ENCODE measurements at places on chromosomes 7 and 10. TPM values are rescaled to one million over a fixed set of nuclear protein-coding genes. Genes with fewer than 3 reads are reported as not detected.

GRCh38 chr7:30027065-30027456 lies 559 bp upstream of the FKBP14 start:
- DNase-seq, result no peak

DNA sequence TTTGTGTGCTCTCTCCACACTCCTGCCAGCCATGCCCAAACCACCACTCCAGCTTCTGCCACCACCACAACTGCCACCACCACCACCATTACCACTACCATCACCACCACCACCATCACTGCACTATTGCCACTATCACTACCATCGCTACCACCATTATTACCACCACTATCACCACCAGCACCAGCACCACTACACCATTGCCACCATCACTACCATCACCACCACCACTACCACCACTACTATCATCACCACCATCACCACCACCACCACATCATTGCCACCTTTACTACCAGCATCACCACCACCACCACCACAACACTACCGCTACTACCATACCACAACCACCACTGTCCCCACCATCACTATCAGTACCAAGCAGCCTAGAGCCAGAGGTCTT lies 26.0 kb upstream of the ZNF800 start:
- no peak for DNase-seq

DNA sequence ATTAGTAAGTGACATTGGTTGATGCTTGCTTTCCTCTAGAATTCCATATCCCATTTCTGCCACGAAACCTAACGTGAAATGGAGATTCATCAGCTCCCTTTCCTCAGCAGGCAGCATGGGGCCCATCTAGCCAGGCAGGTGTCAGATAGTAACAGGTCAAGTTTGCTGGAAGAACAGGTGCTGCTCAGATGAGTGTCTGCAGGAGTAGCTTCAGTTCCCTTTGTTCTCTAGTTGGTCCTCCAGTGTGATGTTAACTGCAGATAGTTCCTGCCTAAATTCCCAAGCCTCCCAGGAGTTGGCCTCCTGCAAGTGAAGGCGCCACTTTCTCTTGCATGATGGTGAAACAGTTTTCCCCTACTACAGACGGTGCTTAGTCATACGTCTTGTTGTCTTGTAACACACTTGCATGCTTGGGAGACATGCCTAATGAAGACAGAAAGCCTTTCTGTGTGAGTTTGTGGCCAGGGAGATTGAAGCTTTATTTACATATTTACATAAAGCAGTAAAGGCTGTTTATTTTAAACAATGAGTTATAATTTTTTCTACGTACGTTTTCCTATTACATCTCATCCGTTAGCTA lies 175.4 kb downstream of the CHN2 start:
- DNase-seq, result no peak

GRCh38 chr10:82817676-82818422 lies 942.9 kb downstream of the NRG3 start:
- DNase-seq, result no peak

GRCh38 chr10:31242902-31243301 lies 76.1 kb upstream of the ZEB1 start:
- no peak for DNase-seq

DNA sequence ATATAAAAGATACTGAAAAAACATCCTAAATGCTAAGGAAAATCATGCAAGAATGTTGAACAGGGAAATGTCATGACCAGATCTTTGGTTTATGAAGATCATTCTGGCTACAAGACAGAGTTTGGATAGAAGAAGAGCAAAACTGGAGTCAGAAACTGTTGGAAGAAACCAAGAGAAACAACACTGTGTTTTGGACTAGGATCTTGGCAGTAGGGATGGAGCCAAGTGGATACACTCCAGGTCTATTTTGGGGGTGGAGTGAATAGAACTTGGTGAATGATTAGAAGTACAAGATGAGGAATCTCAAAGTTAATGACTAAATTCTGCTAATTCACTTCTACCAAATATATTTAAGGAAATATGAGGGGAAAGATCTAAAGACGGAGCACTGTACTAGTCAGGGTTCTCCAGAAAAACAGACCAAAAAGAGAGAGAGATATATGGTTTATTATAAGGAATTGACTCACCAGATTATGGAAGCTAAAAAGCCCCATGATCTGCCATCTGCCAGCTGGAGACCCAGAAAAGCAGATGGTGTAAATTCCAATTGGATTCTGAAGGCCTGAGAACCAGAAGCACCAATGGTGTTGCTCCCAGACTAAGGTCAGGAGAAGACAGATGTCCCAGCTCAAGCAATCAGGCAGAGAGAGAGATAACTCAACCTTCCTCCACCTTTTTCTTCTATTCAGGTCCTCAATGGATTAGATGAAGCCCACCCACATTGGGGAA lies 254.9 kb downstream of the TRIL start:
- DNase-seq, result no peak

DNA sequence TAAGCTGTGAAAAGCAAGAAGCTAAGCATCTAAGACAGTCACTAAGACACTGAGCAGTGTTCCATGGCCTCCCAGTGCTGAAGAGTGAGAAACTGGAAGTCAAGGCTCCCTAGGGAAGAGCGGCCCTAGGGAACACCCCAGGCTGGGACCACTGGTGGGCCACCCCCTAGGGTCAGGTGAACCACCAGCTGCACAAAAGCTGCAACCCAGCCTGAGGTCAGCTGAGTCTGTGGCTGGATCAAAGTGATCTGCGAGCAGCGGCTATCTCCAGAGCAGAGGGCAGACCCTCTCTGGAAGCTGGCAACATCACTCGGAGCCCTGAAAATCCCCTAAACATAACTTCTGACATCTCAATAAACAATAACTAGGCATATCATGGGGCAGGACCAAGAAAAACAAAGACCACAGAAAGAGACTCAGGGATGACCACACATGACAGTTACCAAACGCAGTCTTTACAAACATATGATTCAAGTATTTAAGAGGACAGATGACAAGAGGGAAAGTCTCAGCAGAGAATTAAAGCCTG lies 125.8 kb downstream of the DLG5 start:
- no peak for DNase-seq

- no peak for DNase-seq
Measured at GRCh38 chr10:76839276-76839675, 798.3 kb downstream of the KCNMA1 start.

DNA sequence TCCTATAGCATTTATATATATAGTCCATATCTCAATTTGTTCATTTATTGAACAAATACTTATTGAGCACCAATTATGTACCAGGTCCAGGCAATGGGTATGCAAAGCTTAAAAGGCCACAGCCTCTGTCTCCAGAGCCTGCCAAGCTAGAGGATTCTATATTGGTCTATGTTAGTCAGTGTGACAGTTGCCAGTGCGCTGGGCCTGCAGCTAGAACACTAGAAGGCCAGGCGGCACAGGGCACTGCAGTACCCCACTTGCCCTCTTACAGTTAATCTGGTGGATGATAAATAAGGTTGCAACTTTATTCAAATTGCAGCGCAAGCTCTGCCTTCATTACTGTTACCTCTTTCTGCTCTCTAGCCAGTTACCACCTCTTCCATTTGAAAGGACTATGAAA lies 68.8 kb downstream of the PPP1R3C start:
- DNase-seq, result no peak

DNA sequence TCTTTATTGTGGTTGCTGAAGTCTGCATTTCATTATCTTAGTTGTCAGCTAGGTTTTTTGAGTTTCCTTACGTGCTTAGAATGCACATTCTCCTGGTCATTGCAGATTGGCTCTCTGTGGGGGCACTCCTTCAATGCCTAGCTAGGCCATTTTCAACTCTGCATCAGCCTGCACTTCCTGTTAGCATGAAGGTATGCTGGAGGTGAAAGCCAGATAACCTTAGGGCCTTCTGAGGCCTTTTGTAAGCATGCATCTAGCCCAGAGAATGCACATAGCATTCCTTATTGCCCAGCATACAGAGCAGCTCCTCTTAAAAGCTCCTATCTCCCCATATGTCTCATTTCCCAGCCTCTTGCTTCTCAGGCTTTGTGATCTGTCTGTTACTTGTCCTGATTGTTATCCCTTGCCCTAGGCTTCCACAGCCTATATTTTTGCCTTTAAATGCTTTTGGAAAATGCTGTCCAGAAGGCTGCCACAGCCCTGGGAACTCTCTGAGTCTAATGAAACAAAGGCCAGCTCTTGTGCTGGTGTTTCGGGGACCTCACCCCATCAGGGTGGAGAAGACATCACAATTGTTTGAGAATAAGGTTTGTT lies 108.1 kb upstream of the IGFBP3 start:
- no peak for DNase-seq

- no peak for DNase-seq
Measured at GRCh38 chr7:157228864-157229422, 90.2 kb downstream of the UBE3C start.

GRCh38 chr10:116960066-116960776 lies 44.8 kb downstream of the SHTN1 start:
- DNase-seq, result no peak

DNA sequence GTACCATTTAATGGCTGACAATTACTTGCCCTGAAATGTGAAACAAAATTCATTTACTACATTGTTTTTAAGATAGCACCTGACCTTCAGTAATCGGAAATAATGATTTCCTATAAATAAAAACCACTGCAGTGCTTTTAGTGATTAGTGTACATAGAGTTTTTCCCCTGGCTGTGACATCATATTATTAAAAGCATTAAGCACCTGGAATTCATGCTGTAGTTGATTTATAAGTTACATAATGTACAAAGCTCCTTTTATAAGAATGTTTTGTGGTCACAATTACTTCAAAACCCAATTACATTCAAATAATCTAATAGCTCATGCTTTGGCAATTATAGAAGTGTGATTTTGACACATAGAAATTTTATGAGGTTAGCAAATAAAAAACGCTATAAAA lies 44.3 kb upstream of the EIF4H start:
- no peak for DNase-seq

DNA sequence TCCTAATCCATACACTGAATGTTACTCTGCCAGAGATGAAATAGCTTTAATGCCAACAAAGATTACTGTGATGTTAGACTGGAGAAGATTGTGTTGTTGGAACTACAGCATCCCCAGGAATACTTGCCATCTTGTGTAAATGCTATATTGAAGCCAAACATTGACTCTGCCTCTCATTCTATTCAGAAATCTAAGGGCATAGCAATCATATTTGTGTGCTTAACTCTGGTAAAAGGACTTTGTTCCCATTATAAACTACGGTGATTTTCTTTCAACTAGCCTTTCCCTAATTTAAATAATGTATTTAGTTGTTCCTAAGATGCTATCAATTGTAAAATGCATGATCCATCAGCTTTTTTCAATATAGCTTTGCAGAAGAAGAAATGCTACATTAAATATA lies 498.4 kb upstream of the LRRN3 start:
- no peak for DNase-seq

DNA sequence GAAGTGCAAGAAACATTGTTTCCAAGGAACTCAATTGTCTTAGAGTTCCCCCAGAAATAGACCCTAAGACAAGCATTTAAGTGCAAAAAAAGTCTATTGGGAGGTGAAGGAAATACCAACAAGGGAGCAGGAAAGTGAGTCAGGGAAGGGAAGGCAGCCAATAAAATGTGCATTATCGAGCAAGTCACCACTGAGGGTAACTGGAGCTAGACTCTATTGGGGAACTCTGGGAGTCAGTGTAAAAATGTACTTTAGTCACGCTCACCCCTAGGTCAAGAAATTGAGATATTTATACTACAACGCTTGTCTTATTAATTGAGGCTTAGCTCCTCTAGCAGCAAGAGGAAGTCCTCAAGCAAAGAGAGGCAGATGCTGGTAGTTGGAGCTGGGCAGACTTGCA lies 137.7 kb downstream of the RTKN2 start:
- no peak for DNase-seq

DNA sequence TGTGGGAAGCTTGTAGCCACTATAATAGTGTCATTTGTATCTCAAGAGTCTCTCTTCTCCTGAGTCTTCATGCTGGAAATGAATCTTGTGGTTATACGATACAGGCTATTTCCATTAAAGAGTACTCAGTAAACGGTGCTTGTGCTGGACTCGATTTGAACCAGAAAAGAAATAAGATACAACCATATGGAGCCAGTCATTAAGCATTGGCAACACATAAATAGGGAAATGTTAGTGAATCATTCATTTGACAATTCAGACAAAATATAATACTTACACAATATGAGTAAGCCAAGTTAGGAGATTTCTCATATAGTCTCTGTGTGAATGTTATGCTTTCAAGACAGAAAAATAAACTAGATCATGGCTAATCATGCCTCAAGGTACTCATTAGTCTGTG lies 356.8 kb downstream of the PLXDC2 start:
- no peak for DNase-seq

DNA sequence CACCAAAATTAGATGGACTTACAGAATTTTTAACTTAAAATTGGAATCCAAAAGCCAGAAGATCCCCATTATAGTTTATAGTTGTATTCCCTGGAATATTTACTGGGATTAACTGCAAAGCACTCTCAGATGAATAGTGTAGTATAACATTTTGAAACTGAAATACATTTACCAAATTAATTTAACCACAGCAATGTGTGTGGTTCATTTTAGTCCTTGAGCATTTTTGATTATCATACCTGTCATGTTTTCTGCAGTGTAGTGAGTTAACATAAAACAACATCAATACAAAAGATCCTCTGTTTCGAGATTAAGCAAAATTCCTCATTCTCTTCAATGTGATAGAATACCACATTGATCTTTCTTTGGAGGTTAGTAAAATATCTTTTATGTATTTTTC lies 3.7 kb downstream of the VIM start:
- DNase-seq, result no peak

- no peak for DNase-seq
Measured at GRCh38 chr7:22355620-22356009, 1.3 kb downstream of the RAPGEF5 start.

DNA sequence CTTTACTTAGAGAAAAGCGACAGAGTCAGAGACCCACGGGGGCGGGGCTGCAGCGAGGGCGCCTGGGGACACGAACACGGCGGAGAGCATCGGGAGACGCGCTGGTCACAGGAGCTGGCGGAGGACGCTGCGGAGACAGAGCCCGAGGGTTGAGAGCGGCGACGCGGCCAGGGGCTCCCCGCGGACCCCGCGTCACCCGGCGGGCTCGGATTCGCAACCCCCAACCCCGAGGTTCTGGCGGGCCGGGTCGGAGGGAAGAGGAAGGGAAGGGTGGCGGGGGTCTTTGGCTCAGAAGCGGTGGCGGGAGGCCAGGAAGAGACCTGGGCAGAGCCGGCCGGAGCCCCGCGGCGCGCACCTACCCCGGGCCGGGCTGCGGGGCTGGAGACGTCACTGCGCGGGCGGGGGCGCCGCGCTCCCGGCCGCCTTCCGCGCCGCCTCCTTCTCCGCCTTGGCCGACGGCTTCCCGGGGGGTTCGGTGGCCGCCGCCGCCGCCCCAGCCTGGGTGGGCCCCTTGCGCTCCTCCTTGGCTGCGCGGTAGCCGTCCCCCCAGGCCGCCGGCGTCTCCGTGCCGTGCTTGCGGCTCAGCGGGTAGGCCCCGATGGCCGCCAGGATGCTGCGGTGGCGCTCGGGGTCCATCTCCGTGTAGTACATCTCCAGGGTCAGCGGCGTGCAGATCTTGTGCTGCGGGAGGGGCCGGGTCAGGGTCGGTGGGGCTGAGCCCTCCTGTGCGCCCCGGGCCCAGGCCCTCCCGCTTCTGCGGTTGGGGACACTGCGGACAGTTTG lies 11.1 kb downstream of the CALY start:
- DNase-seq, result no peak

- DNase-seq, result no peak
Measured at GRCh38 chr10:73581918-73582317, 9.2 kb downstream of the USP54 start.

The SEC61A2 gene
- 16.6 TPM for total RNA-seq

The MBLAC1 gene
- 2.8 TPM for total RNA-seq

The RSPH10B2 gene
- 0.54 TPM for total RNA-seq

The SPDYE5 gene
- total RNA-seq, result not detected

The SHTN1 gene
- total RNA-seq, result 1.4 TPM

The GLUD1 gene
- 115 TPM for total RNA-seq

The INPP5F gene
- 18.2 TPM for total RNA-seq

The SPDYE2 gene
- total RNA-seq, result 0.25 TPM
